CMK (cell line): ENCODE measurements at places on chromosomes 6 and 20.

- no peak for DNase-seq
These were observed 39.9 kb downstream of the SRC start for GRCh38 chr20:37385659-37386504.

GRCh38 chr6:43636308-43636659, 644 bp downstream of the MAD2L1BP start:
- no peak for DNase-seq

GRCh38 chr6:109053336-109053735, 41.3 kb downstream of the SESN1 start:
- no peak for DNase-seq

GRCh38 chr6:84860920-84861319, 96.5 kb upstream of the TBX18 start:
- no peak for DNase-seq

DNA sequence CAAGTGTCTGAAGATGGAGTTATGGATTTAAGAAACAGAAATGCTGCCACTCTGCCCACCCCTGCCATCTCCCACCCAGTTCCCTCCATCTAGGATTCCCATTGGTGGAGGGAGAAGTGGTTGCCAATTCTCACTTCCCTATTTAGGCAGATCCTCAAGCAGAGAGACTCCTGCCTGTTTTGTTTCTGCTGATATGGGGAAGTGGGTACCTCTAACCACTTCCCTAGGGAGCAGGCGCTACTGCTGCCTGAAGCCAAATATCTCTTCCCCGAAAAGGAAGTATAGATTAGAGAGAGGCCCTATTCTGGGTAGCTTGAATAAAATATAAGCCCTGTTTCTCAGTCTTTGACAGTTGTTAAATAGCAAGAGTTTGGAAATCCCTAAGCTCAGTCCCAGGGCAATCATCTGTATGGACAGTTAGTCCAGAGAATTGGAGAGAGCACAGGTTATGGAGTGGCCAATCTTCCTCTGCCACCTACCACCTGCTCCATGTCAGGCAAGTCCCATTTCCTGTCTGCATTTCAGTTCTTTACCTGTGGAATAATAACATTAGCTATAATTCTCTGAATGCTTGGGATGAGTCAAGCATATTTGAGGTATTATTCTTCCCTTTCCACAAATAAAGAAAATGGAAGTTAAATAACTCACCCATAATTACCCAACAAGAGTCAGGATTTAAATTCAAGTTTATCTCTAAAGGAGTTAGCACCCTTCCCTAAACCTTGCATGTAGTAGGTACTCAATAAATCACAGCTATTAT, 2.6 kb upstream of the ADGB start:
- DNase-seq, result peak; percentile 66

DNA sequence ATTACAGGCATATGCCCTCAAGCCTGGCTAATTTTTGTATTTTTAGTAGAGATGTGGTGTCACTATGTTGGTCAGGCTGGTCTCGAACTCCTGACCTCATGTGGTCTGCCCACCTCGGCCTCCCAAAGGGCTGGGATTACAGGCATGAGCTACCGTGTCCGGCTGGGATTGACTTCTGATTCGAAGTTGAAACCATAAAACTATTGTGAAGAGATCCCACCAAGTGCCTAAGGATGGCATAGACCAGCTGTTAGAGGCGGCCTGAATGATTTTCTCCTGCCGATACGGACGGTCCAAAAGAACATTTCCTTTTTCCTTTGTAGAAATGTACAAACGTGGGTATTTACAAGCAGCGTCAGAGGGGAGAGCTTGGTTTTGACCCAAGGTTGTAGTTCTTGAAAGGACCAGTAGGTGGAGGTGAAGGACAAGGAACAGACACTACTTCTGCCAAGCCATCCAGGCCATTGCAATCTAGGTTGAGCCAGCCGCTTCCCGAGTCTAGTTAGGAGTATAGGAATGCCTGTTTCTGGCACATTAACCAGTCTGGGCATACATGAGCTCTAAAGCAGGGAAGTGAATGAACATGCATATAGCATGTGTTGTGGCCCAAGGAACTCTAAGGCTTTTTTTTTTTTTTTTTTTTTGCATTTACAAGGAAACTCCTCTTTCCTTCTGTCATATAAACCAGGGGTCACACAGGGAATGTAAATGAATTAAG, 29.0 kb downstream of the MOCS3 start:
- DNase-seq, result peak; percentile 56

DNA sequence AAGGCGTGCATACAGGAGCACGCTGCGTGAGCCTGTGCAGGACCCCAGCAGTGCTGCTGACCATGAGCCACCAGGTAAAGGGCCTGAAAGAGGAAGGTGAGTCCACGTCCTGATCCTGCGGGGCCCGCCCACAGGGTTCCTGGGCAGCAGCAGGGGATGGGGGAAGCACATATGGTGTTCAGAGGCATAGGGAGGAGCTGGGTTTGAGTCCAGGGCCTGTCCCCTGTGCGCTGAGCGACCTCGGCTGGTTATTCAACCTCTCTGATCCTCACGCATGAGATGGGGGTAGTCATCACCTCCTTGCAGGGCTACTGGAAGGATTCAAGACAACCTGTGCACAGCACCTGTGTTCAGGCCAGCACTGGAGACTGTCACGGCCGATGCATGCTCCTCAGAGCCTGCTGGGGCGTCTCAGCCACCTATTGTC, at the start of gene TMC2:
TMC2 (plus strand) TSS at position 14 of the 427 bp plus-strand sequence; CDS start at position 63, 49 bp downstream.
- no peak for DNase-seq

DNA sequence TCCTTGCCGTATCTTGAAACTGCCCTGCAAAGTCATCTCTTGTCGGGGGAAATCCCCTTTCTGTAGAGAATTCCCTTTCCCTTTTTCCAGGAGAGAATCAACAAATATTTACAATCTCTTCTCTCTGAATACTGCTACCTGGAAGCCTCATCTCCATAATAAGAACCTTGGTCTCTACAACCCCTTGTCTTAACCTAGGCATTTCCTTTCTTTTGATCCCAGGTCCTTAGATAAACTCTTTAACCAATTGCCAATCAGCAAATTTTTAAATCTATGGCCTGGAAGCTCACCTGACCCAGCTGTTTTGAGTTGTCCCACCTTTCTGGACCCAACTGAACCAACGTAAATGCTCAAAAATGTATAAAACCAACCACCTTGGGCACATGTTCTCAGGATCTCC, 30.6 kb upstream of the SEC63 start:
- no peak for DNase-seq

DNA sequence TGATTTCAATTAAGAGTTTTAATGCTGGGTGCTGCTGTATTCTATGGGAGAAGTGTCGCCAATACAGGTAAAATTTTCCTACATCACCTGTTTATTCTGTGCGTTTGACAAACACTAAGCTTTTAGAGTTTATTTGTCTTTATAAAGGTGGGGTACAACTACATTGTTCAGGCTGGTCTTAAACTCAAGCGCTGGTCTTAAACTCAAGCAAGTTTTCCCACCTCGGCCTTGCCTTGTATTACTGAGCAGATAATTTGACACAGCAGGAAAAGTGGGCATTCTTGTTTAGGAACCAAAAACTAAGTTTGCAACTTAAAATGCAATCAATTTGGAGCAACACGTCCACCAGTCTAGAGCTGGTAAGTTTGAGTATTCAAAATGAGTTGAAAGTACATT, 112.9 kb upstream of the BTN3A2 start:
- no peak for DNase-seq

GRCh38 chr6:52271852-52272460, 12.6 kb downstream of the MCM3 start:
- DNase-seq, result no peak

DNA sequence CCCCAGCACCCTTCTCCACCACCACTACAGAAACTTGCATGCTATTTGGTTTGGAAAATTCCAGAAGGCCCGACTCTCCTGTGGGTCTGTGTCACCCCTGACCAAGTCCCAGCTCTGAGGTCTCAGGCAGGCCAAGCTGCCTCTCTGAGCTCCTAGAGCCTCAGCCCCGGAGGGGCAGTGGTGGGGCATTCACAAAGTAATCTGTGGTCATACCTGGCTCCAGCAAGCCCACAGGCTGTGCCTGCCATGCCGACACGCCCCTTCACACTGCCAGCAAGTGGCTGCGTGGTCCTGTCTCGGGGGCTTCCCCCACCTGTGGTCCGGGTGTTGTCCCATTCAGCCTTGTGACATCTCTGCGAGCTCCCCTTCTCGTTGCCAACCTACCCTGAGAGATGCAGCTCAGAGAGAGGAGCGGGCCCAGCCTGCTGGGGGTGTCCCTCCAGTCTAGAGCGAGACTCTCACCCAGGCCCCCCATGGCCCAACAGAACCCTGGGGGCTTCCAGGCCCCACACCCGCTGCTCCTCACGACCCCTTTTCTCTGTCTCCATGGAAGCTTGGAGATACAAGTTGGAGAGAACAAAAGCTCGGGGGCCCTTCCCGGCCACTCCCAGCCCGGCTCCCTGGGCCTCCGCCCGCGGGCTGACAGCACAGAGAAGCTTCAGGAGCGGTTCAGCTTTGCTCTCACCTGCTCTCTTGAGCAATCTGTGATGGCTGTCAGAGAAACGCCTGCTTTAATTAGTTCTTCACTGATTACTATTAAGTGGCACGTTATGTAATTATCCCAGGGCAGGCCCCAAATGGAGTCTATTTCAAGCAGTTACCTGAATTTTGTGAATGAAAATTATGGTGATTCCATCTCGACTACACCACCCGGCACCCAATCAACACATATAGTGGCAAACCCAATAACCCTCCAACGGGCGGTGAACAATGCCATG, 147.7 kb upstream of the PHACTR3 start:
- DNase-seq, result no peak

DNA sequence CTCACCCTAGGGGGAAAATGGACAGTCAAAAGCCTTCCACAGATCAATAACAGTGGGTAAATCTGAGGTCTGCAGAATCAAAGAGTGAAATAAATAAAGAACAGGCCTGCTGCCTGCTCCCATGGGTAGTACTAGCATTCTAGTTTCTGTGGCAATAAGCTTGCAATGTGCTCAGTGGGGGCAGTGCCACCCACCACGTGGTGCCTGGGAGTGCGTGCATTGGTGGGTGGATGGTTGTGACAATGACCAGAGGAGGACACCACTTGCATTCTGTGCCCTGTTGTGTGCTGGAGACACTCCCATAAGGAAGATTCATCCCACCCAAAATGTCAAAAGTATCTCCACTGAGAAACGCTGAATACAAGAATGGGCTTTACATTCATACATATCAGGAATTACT, 95.5 kb upstream of the NEDD9 start:
- no peak for DNase-seq

- no peak for DNase-seq
These were observed 14.5 kb upstream of the TFB1M start for GRCh38 chr6:155328539-155329459.
